Activated CD4-positive, CD25-positive, alpha-beta regulatory T cell treated with anti-CD3 and anti-CD28 coated beads, Interleukin-2, amount 50 U/mL, for 24 hours (primary cell): ENCODE measurements at places on chromosomes 3 and 15.

DNA sequence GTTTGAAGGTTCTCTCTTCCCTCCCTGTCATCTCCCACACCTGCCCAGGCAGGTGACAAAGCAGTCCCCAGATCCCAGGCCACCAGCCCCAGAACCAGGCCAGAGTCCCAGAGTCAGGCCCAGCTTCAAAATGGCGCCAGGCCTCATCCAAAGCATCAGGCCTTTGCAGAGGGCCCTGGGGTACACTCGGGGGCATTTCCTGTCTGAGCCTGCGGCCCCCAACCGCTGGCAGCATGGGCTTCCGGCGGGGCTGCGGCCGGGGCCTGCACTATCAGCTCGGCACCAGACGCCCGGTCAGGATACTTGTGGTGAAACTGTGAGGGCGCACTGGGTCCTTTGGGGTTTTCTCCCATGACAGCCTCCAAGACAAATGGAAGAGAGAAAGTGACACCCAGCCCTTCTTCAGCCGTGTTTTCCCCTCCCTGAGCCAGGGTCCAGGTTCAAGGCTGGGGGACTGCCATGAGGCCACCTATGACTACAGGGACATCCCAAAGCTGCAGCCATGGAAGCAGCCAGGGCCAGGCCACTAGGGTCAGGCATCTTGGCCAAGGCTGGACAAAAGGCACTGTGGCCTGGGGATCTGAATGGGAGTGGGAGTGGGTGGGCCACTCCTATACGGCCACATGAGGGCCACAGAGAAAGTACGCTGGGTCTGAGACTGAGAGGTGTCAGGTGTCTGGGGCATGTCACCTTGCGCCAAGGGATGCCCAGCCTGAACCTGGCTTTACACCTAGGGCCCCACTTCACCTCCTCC lies 33.9 kb downstream of the RPN1 start:
- ATAC-seq = no peak

- no peak for ATAC-seq
Measured at GRCh38 chr15:89783111-89783860, 7.2 kb downstream of the MESP2 start.

DNA sequence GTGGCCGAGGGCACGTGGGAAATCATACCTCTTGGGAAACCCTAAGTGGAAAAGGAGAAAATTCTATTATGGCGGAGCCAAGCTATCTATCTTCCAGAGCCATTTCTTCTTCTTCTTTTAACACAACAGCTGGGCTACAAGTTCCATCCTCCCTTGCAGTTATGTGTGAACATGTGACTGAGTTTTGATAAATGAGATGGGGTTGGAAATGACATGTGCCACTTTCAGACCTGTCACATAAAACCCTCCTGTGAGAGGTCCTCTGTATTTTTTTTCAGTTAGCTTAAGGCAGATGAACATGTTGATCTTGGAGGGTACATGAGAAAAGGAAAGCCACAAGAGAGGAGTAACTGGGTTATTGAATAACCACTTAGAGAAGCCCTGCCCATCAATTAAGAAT lies 47.9 kb downstream of the AGBL1 start:
- no peak for ATAC-seq

DNA sequence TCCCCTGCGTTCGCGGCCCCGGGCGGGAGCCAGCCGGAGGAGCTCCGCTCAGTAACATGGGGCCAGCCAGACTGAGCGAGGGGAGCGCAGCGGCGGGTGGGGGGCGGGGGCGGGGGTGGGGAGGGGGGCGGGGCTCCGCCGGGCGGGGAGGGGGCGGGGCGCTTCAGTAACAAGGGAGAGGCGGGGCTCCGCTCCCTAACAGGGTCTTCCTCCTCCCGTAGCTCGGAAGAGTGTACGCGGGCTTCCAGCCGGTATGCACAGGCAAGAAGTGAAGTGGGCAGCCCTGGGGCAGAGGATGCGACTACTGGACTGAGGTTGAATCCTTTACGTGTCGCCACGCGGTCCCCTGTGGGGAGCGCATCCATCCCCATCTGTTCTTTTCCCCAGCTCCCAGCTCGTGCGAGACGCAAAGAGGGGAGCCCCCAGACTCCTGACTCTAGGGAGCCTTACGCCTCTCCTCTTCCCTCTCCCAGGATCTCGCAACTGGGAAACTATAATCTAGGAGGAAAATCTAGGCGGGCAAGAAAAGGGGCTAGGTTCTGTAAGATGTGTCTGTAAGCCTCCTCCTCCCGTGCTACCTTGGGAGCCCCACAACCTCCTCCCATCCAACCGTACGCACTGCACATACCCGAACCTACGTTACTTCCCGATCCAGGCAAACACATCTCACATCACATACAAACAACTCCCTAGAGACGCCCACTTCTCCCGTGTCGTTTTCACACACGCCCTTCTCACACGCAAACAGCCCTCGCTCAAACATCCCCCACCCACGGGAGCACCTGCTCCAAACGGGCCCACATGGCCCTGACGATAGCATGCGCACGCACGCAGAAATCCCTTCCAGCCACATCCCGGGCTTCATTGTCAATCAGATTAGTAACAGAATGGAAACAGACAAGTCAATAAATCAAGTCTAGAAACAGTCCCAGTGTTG lies at the start of gene SHF:
Gene SHF (minus strand): TSS at position 73 of the 937 bp plus-strand sequence. CDS start 15 bp downstream, at position 58.
- ATAC-seq = peak; percentile 76

DNA sequence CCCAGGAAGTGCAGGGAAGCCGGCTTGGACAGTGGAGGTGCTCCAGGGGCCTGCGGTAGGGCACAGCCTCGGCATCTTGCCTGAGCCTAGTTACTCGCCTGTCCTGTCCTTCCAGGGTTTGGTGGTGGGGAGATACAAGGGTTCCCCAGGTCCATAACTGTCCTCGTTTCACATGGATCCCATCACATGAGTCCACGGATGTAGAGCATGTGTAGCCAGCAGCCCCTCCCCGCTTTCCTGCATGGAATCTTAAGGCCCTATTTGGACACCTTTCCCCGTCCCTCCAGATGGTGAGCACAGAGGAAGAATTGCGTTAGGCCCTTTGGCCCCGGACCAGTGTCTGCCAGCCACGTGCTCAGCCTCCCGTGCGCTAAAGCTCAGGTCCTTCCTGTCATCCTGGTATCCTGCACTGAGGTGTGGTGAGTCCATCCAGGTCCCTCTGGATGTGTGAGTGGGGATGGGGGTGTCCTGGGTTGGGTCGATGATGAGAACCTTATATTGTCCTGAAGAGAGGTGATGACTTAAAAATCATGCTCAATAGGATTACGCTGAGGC lies 230.4 kb downstream of the SNRPN start:
- no peak for ATAC-seq

DNA sequence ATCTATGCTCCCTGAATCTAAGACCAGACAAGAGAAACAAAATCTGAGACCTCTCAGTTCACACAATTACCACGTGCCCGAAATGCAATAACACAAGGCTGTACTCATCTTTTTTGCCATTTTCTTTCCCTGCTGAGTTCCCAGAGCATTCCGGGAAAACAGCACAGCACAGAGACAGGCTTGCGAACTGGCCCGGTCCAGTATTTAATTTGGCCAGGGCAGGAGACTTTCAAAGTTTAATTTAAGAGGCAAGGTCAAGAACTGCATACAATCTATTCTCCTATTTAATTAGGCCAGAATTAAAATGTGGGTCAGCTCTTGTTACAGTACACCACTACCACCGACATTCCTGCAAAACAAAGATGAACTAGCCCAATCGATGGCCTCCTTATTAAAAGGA lies 87.5 kb upstream of the SNRPA1 start:
- no peak for ATAC-seq

- no peak for ATAC-seq
Measured at GRCh38 chr3:105387122-105387751, 20.5 kb downstream of the ALCAM start.

DNA sequence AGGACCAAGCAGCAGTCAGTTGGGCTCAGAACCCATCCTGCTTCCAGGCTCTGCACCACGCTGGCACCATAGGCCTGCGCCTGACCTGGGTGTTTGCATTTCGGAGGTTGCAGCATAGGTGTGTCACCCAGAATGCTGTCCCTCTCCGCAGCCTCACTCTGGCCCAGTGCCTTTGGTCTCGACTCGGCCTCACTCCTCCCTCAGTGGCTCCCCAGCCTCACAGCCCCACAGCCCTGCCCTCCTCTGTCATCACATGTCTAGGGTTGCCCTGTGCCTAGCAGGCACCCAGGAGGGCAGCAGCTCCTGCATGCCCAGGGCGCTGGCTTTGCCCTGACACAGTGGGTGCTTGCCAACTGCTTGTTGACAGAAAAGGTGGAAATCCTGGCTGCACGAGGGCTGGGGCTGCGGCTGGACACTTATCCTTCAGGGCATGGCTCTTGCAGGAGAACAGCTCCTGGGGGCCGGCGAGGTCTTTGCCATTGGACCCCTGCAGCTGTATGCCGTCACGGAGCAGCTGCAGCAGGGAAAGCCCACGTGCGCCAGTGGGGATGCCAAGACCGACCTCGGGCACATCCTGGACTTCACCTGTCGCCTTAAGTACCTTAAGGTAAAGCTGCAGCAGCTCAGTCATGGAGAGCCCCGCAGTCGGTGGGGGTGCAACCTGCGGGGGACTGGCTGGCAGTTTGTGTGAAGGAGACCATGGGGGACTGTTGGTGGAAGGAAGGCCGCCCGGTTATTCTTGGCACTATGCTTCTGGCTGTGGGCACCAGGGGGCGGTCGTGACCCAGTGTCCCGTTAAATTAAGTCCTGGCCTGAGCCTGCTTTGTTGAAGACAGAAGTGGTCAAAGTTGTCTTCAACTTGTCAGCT lies 16.2 kb downstream of the NISCH start:
- ATAC-seq = peak; percentile 36

GRCh38 chr3:69082361-69082760 lies 2.2 kb upstream of the UBA3 start:
- ATAC-seq = no peak

- ATAC-seq = no peak
Measured at GRCh38 chr3:188156056-188156455, 2.1 kb downstream of the LPP start.

DNA sequence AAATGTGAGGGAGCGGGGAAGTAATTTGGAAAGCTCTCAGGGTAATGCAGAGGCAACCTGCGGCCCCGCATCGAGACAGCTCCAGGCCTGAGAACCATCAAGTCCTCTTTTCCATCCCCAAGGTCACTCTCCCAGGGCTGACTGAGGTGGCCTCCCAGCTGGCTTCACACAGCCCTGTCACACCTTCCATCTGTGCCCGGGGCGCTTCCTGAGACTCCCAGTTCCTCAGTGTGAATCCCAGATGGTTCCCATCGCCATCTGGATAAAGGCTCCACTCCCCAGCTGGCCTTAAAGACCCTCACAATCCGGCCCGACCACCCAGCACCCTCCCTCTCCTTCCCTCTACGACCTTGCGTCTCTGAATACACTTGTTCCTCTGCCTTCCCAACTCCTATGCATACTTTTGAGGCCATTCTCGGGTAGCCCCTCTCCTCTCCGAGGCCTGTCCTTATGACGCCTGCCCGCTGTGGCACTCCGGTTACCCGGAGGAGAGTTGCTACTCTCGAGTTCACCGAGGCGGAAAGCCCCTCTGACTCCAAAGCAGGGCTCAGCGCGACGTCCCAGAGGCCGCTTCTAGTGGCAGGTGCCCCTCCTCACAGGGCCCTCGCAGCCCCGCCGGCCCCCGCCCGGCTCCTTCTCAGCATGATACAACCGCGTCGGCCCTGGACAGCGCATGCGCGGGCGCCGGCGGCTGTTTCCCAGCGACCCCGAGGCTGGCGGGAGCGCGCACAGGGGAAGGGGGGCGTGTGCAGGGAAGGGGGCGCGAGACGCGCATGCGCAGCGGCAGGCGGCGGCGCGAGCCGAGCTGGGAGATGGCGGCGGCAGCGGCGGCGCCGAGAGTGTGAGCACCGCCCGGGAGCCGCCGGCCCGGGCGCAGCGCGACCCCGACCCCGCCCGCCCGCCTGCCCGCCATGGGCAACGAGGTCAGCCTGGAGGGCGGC lies at the start of gene BSN:
Gene BSN (plus strand): TSS at position 786 of the 941 bp plus-strand sequence. CDS start 126 bp downstream, at position 912.
- ATAC-seq = peak; percentile 84

- no peak for ATAC-seq
Measured at GRCh38 chr15:48458876-48459275, 127.6 kb downstream of the DUT start.

DNA sequence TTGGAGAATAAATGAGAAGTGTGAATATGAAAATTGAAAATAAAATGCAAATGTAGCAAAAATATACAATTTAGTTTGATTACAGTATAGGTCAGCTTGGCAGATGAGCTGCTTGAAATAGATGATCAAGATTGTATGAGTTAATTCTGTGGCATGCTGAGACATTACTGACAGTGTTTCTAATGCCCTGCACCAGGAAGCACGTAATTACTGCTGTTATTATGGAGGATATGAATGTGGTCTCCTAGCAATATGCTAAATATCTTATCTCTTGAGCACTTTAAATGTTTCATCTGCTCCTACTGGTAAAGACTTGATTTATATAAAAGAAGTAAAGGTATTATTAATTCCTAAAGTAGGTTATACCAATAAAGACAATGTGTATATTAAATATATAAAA lies 1015.5 kb downstream of the PLOD2 start:
- ATAC-seq = no peak

DNA sequence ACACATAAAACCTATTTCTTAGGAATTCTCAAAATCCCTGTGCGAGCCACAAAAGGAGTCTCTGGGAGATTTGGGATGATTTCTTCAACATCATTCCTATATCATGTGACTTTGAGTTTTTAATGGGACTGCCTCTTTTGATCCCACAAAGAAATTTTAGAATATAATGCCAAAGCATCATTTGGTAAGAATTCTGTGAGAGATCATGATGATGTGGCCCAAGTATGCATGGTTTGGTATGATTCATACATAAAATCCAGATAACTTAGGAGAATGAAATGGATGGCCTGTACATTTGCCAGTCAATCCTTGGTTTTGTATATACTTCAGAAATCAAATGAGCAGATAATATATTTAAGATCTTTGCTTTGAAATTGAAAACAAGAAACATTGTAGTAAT lies 61.3 kb downstream of the UBE2E2 start:
- no peak for ATAC-seq

DNA sequence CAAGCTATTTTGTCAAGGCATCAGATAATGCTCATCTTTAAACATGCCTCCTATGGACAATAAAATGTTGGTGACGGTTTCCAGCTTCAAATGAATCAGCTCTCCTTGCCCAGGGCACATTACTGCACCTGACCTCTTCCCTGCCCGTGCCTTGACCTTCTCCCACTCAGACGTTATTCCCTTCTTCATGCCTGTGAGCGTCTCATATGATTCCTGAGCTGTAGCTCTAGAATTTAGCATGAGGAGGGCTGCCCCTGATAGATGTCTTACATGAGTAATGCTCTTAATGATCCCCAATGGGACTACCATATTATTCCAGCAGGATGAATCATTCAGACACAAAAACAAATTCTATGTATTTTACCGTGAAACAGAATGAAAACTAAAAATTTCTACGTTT lies 762.7 kb downstream of the ROBO1 start:
- ATAC-seq = no peak
